ENCODE measurements at places on chromosomes 3 and 15.

DNA sequence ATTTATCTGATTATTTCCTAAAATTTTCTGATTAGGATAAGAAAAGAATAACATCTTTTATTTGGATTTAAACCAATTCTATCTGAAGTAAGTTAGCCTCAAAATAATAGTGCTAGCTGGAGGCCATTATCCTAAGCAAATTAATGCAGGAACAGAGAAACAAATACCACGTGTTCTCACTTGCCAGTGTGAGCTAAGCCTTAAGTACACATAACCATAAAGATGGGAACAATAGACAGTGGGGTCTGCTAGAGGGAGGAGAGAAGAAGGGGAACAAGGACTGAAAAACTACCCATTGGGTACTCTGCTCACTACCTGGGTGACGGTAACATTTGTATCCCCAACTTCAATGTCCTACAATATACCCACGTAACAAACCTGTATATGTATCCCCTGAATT is 31.3 kb upstream of the LYSMD4 start:
- DNase-seq, result no peak

GRCh38 chr3:65914032-65914739 is 124.5 kb downstream of the MAGI1 start:
- no peak for DNase-seq

DNA sequence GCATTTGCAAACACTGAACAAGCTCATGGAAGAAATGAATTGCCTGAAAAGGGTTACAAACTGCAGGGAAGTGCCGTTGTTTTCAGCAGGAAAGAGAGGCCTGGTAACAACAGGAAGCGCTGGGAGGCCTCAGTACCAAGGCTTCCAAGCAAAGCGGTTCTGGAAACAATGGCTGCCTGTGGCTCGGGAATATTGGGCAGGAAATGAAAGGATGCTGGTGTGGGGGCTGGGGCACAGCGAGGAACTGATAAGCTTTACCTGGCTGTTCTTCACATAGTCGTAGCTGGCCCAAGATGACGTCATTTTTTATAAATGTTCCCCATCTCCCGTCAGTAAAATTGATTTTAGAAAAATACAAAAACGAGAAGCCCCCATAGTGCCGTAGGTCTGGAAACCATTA is 55.9 kb downstream of the ARHGAP31 start:
- no peak for DNase-seq

DNA sequence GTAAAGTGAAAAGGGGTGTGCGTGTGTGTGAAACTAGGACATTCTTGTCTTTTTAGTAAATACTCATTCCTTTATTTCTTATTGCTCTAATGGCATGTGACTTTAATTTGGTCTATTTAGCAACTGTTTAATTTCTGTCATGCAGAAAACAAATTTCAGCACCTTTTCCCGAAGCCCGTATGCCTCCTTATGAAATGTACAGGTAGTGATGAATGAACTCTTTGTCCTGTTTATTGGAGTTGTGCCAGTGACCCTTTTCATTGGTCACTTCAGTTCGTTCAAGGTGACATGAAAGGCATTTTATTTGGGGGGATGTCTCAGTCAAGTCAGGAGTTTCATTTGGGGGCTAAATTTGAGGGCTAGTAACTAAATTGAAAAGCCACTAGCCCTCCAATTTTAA is 55.2 kb downstream of the ITPR1 start:
- DNase-seq, result no peak

DNA sequence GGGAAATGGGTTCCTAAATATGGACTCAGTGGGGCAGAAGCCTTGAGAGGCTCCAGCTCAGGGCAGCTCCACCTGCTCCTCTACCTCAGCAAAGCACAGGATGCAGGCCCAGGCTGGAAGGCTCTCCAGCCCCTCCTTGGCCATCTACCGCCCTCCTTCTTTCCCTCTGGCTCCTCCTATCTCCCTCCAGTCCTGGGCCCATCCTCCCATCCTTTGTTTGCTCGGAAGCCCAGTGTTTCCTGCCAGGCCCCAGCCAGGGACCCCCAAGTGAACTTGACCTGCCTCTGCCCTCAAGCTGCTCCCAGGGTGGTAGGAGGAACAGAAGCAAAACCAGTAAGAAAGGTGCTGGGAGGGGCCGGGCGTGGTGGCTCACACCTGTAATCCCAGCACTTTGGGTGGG is 20.1 kb downstream of the MAPKAPK3 start:
- no peak for DNase-seq

GRCh38 chr3:184977796-184978195 is 165.8 kb downstream of the VPS8 start:
- DNase-seq, result no peak

DNA sequence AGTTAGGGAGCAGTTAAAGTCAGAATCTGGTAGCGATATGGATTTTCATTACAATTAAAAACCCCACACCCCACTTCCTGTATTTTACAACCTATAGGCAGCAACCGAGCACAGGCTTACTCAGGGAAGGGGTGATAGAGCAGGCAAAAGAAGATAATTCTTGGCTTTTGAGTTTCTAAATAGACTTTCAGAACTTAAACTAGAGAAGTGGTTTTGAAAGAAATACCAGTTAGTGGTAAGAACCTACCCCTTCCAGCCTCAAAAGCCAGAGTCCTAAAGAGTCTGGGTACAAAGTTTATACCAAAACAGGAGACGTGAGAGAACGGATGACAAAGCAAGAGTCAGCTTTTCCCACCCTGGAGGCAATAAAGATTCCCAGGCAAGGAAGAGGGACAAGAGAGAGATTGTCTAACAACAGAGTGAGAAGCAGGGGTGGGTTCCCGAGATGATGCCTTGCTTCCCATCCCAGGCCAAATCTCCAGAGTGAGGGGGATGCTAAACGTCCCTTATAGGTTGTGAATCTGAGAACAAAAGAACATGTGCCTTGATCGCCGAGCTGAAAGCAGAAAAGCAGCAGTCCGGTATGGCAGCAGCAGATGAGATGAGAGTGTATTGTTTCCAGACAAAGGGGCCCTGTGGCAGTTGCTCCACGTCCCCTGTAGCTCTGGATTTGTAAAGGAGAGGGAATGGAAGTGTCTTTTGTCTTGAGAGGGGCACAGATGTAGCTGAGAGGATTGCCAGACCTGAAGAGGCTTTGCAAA is 36.8 kb downstream of the KLHL6 start:
- no peak for DNase-seq

- DNase-seq, result no peak
These were observed 33.8 kb downstream of the EFL1 start for GRCh38 chr15:82228750-82229149.

- DNase-seq, result no peak
These were observed at the start of gene KLHL40 for GRCh38 chr3:42685363-42685881. TSS of gene KLHL40 (plus strand) at chr3:42685537. CDS start at chr3:42685619, 82 bp downstream.

DNA sequence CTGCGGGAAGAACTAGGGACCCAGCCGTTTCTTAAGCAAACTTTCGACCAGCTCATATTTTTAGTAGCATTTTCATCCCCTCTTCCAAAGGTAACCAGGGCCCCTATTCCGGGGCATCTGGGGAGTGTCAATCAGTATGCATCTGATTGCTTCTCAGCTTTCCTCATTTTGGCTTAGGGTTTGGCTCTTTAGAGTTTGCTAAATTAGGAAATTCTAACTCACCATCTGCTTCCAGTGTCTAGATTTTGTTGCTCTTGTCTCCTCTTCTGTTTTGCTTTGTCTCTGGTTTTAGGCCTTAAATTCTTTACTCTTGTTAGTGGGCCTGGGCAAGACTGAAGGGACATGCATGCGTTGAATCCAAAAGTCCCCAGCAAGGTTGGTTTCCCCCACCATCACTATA is 9.6 kb upstream of the ABTB1 start:
- no peak for DNase-seq

- no peak for DNase-seq
These were observed 31.2 kb downstream of the FOXB1 start for GRCh38 chr15:60035344-60035743.

- DNase-seq, result no peak
These were observed 880 bp upstream of the CHRNA7 start for GRCh38 chr15:32029409-32029861.

DNA sequence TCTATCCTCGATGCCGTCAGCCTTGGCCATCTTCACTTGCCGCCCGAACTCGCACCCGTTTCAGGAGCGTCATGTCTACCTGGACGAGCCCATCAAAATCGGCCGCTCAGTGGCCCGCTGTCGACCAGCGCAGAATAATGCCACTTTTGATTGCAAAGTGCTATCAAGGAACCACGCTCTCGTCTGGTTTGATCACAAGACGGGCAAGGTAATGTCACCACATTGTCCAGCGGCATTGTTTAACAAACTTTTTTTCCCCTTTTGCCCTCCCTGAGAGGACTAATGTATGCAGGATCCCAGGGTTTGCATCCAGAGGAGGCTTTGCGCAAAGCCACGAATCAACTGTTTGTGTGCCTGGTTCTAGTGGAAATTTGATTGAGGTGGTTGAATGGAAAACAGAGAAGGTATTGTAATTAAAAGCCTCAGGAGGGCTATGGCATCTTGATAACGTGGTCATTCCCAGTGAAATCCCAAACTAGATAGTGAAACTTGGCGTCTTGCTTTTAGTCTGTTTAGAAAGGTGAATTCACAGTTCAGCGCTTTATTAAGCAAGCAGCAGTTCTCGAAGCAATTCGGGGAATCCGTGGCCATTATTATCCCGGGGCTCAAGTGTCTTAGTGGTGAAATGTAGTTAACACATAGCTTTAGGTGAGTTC is 1.7 kb downstream of the SLMAP start:
- DNase-seq, result no peak

- no peak for DNase-seq
These were observed 8.1 kb upstream of the PCSK6 start for GRCh38 chr15:101497484-101498034.

- DNase-seq, result no peak
These were observed 66.7 kb upstream of the RBMS3 start for GRCh38 chr3:29214009-29214658.

DNA sequence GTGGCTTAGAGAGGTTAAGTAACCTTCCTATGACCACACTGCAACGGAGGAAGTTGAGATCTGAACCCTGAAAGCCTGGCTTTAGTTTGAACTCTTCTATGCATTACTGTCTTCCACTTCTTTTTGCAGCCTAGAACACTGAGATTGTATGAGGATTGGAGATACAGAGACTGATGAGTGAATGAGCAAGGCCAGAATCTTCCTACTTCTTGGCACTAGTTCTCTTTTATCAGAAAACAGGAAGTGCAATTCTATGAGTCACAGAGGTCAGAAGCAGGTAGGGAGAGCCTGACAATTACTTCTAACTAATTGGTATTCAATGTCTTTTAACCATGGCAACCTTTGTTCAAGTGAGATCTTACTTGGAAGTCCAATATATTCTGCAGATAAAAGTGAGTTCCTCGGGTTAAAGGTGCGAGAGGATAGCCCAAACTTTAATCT is 219.0 kb downstream of the SHQ1 start:
- no peak for DNase-seq

- DNase-seq, result peak; percentile 32
These were observed 19.7 kb upstream of the SATB1 start for GRCh38 chr3:18444595-18445400.

All from activated CD4-positive, CD25-positive, alpha-beta regulatory T cell treated with anti-CD3 and anti-CD28 coated beads, Interleukin-2, amount 50 U/mL, for 16 hours (primary cell).